Activated CD4-positive, alpha-beta T cell treated with anti-CD3 and anti-CD28 coated beads, Interleukin-2, amount 10 ng/mL, durations not matched to agents 7 days and 5 days (primary cell): ENCODE measurements at places on chromosomes 2 and 18. TPM values are rescaled to one million over a fixed set of nuclear protein-coding genes. Genes with fewer than 3 reads are reported as not detected.

GRCh38 chr18:55737781-55738468 is 149.9 kb upstream of the TCF4 start:
- no peak for DNase-seq

DNA sequence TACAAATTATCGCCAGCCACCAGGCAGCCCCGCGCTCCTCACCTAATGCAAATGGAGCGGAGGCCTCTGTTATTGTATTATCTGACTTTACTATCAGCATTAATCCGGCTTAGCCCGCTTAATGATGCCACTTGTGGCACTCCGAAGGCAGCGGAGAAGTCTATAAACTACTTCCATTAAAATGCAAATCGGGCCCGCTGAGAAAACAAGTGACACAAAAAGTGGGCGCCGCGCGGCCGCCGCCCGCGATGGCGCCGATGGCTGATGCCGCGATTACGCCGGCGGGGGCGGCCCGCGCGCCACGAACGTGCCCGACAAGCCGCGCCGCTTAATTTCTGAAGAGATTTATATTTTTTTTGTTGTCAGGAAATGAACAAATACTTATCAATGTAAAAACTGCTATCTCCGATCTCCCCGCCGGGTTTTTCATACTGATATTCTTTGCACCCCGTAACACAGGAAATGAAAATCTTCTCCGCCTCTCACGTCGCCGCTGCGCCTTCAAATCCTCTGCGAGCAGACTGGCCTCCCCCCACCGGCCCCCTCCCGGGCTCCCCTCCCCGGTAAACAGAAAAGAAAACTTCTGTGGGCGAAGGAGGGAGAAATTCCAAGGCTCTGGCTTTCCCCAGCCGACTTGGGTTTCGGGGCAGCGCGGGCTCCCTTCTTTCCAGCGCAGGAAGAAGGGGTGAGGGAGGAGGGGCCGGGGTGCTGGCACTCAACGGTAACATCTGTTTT is 221.8 kb downstream of the INSIG2 start:
- DNase-seq: peak; percentile 72

DNA sequence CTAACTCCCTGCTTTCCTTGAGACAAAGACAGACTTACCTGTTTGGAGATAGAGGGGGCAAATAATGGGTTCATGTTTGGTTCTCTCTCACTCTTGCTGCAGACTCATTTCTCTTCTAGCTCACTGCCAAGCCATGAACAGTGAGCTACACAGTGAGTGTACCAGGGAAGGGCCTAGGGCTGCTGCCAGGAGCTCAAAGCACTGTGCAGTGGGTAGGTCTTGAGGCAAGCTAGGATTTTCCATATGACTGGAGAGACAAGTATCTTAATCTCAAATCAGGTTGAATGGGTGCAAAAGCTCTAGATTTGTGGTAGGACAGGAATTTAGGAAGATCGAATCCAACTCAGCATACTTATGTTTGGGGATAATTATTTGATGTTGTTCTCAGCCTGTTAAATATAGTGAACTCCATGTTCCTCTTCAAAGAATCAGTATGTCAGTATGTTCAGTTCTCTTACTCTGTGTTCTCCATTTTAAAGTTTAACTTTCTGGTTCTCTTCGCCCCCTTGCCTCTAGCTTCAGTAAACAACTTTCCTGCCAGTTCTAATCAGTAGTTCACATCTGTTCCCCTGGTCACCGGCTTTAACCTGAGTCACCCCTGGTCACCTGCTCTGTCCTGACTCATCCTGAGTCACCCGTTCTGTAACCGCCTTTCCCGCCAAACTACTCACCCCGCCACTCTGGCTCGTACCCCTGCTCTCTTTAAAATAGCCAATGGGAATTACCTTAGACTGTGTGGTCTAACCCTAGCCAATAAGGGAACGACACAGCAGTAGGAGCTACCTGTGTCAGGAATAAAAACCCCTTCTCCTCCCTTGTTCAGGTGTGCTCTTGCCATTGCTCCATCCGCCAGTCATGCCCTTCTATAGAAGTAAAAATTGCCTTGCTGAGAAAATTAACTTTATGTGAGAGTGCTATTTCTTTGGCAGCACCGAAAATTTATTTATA is 21.9 kb downstream of the SLC25A52 start:
- no peak for DNase-seq

- DNase-seq: no peak
Measured at GRCh38 chr2:100976061-100976460, 26.0 kb upstream of the RPL31 start.

DNA sequence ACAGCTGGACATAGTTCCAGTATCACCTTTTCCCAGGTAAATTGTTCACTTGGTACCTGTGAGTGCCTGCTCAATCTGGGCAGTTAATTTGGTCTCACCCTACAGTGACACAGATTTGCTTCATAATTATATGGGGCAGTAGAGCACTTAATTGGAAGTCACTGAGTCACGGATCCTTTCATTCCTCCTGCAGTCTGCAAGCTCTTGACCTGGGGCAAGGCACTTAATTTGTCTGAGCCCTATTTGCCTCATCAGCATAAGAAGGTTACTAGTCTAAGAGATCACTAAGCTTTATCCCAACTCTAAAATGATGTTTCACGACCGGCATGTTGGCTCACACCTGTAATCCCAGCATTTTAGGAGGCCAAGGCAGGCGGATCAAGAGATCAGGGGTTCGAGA is 8.9 kb downstream of the FBXO36 start:
- no peak for DNase-seq

LHCGR gene
- total RNA-seq: not detected
